ENCODE measurements at places on chromosomes 1 and 21. TPM values are rescaled to one million over a fixed set of nuclear protein-coding genes. Genes with fewer than 3 reads are reported as not detected.

HPCAL4 gene
- 0.34 TPM for polyA plus RNA-seq

ACTN2 gene
- 1.3 TPM for polyA plus RNA-seq

GRCh38 chr21:44654576-44655175 lies at the start of gene KRTAP12-4:
Gene KRTAP12-4, minus strand, starts transcription at chr21:44654659. Its CDS starts 45 bp downstream, at chr21:44654614.
- H3K4me1 ChIP-seq: no peaks in the 10 kb centered on the region
- no peak within 1 kb of the TSS for H3K4me3 ChIP-seq
- no peak for DNase-seq
- no peak within 1 kb of the TSS for H3K27ac ChIP-seq
- no peaks in the 10 kb centered on the region for H3K27me3 ChIP-seq

DNA sequence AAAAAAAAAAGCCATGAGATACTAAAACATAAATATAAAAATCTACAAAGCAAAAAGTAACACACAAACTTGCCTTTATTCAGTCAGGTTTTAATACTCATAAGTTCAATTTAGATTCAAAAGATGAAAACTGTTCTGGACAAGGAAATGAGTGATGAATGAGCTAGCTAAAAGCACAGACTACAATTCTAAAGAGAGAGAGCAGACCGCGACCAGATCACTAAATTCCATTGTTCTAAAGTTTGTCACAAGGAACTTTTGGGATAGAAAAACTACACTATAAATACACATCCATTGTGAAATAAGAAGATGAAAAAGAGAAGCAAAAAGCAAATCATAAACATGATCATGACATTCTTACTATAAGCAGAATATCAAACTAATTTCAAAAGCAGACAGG lies 1.7 kb downstream of the ODF2L start:
- no peak overlapping the region for H3K27ac ChIP-seq
- H3K4me3 ChIP-seq: no peak overlapping the region
- peaks cover 16% of the 10 kb centered on the region for H3K4me1 ChIP-seq
- no peaks in the 10 kb centered on the region for H3K36me3 ChIP-seq

- H3K4me1 ChIP-seq: no peaks in the 10 kb centered on the region
- no peak overlapping the region for H3K4me3 ChIP-seq
- H3K27me3 ChIP-seq: no peaks in the 10 kb centered on the region
- no peak for DNase-seq
- no peak overlapping the region for H3K27ac ChIP-seq
- no peaks in the 10 kb centered on the region for H3K36me3 ChIP-seq
These were observed 64.5 kb upstream of the CHRM3 start for GRCh38 chr1:239321877-239322276.

DNA sequence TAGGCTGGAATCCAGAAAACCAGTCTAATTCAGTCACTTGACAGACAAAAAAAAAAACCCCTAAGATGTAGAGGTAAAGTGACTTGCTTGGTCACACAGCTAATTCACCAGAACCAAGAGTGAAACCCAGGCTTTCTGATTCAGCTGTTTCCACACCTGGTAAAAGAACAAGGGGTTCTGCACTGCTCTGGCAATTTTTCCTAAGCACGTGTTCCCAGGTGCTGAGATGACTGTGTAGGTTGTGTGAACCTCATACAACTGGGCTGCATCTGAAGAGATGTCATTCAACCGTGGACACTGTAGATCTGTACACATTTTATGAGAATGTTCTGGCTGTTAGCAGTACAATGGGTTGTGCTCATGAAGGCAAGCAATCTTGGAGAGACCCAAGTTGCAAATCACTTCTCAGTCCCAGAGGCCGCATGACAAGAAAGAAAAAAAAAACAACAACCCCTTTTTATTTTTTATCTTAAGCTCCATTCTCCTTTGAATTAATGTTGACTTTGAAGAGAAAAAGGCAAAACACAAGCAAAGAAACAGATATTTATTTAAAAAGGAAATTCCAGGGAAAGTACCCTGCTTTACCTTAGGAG lies 95.4 kb downstream of the INTS7 start:
- H3K4me3 ChIP-seq: no peak overlapping the region
- peaks cover 2% of the 10 kb centered on the region for H3K4me1 ChIP-seq
- no peak for DNase-seq

DNA sequence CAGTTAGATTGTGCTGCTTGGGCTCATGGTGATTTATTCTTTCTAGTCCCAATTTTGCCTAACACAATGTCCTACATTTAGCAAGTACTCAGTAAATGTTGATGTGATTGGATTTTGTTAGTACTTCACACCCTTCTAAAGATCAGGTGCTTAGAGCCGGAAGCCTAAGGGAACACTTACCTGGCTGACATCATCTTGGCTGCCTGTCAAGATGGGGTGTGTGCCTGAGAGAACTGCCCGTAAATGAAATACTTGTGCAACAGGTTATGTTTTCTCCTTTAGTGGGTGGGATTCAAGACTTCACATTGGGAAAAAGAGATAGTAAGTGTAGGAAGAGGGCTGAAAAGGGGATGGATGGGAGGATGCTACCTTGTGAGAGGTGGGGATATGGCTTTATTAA lies 75.5 kb upstream of the MACF1 start:
- DNase-seq: no peak
- no peak overlapping the region for H3K27ac ChIP-seq
- no peaks in the 10 kb centered on the region for H3K27me3 ChIP-seq
